HCT116 (cell line): ENCODE measurements at places on chromosomes 7 and 10.

- no peak overlapping the region for H3K4me3 ChIP-seq
- no peaks in the 10 kb centered on the region for H3K4me1 ChIP-seq
- no peak for DNase-seq
- no peaks in the 10 kb centered on the region for H3K27me3 ChIP-seq
- H3K36me3 ChIP-seq = peaks cover 67% of the 10 kb centered on the region
Observed at GRCh38 chr7:98957766-98958165, 79.4 kb downstream of the TRRAP start.

DNA sequence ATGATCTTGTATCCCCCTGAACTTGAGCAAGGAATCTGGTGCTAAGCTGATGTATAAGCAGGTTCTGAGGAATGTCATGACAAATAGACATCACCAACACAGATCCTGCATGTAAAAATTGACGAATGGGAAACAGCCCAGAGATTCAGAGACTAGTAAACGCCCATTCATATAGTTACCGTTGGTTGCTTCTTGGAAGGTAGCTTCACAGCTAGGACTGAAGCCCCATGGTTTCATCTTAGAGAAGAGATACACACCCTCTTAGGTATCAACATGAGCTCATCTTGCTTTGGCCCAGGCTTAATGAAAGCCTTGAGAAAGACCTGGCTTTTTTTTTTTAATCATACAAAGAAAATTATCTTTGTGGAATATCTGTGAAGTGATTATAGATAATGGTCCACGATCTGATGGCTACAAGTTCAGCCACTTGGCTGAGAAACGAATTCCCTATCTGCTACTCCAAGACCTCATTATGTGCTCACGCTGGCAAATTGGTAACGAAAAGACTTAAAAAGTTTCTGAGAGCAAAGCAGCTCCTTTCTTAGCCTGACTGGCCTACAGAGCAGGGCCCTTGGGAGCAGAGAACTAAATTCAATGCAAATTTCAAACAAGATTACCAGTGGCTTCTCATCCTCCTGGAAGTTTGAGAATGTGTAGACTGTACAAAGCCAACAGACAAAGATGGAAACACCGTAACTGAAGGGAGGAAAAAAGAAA is 181.1 kb downstream of the NRP1 start:
- H3K36me3 ChIP-seq = no peaks in the 10 kb centered on the region
- H3K4me3 ChIP-seq = no peak overlapping the region
- H3K4me1 ChIP-seq = peaks cover 7% of the 10 kb centered on the region; the same call in 1 of the 2 replicates
- H3K27ac ChIP-seq = no peak overlapping the region

- no peaks in the 10 kb centered on the region for H3K27me3 ChIP-seq
- no peaks in the 10 kb centered on the region for H3K4me1 ChIP-seq
- no peak for DNase-seq
- H3K27ac ChIP-seq = no peak overlapping the region
- H3K36me3 ChIP-seq = no peaks in the 10 kb centered on the region
- no peak overlapping the region for H3K4me3 ChIP-seq
Observed at GRCh38 chr10:66085906-66086305, 839.9 kb upstream of the LRRTM3 start.

- H3K4me1 ChIP-seq = peaks cover 5% of the 10 kb centered on the region; the same call in 1 of the 2 replicates
- H3K27me3 ChIP-seq = no peaks in the 10 kb centered on the region
Observed at GRCh38 chr7:35593899-35594298, 101.0 kb downstream of the HERPUD2 start.

GRCh38 chr10:28948046-28948445 is 270.7 kb downstream of the BAMBI start:
- no peaks in the 10 kb centered on the region for H3K4me1 ChIP-seq
- no peak for DNase-seq
- H3K27me3 ChIP-seq = no peaks in the 10 kb centered on the region
- no peak overlapping the region for H3K4me3 ChIP-seq
- H3K36me3 ChIP-seq = no peaks in the 10 kb centered on the region

- no peaks in the 10 kb centered on the region for H3K27me3 ChIP-seq
- H3K4me3 ChIP-seq = no peak overlapping the region
- H3K36me3 ChIP-seq = no peaks in the 10 kb centered on the region
- H3K4me1 ChIP-seq = peaks cover 4% of the 10 kb centered on the region; the same call in 1 of the 2 replicates
Observed at GRCh38 chr10:86872757-86873156, 84.7 kb downstream of the MMRN2 start.

DNA sequence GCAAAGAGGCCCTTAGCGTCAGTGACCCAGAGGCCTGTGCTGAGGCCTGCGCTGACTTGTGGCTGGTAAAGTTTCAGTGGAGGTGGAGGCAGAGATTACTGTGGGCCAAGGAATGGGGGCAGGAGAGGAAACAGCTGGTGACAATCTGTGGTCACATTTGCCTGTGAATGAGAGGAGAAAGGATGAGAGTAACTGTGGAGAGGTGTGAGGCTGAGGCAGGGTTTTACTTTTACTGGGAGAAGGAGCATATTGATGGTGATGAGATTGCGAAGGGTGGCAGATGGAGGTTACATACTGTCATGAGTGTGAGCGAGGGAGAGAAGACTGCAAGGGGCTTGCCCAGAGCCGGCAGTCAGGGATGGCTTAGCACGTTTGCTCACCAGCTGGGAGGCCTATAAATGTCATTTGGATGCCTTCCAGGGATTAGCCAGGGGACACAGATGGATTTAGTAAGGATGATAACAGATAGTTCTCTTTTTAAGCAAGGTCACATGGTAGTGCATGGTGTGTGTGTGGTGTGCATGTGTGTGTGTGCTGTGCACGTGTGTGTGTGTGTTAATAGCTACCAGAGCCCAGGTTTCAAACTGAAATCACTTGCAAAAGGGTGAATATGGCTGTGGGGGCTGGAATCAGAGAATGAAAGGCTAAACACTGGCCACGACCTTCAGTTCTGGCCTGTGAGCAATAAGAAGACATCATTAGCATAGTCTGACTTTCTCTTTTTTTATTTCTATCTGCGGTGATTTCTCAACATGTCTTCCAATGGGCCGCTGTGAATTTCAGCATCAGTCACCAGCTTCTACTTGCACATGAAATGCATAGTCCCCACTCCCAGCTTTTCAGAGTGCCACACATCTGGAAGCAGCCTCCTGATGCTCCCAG is 291.5 kb upstream of the ZNF32 start:
- no peak for DNase-seq
- no peaks in the 10 kb centered on the region for H3K27me3 ChIP-seq
- H3K4me1 ChIP-seq = no peaks in the 10 kb centered on the region

DNA sequence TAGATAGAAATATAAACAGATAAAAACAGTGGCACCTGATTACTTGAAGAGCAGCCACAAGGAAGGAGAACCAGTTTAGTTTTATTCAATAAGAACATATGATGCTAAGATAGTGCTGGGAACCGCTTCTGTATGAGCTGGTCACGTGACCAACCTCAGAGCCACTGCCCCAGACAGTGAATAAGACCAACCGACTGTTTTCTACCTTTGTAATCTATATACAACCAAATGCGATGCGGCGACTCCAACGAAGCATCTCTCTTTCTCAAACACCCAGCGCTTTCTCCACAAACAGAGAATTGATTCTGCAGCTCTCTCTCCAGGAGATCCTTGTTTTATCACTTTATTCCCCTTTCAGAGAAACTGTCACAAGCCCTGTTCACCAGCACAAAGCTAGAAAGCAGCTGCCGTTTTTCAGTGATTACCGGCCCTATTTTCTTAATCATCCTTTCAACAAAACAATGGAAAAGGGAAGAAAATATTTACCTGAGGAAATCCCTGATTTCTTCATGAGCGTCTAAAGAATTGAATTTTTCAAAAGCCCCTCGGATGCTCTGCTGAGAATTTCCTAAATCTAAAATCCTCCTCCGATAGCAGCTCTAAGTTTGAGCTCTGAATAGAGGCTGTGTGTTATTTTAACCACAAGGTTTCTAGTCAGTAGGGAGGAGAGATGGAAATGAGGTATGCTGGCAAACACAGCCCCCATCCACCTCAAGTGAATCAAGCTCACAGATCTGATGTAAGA is 55.7 kb upstream of the JCAD start:
- H3K4me1 ChIP-seq = no peaks in the 10 kb centered on the region
- H3K36me3 ChIP-seq = no peaks in the 10 kb centered on the region

GRCh38 chr7:128178611-128179010 is 62.5 kb upstream of the LEP start:
- no peaks in the 10 kb centered on the region for H3K4me1 ChIP-seq
- H3K4me3 ChIP-seq = no peak overlapping the region
- H3K36me3 ChIP-seq = no peaks in the 10 kb centered on the region
- DNase-seq = no peak
- no peak overlapping the region for H3K27ac ChIP-seq

DNA sequence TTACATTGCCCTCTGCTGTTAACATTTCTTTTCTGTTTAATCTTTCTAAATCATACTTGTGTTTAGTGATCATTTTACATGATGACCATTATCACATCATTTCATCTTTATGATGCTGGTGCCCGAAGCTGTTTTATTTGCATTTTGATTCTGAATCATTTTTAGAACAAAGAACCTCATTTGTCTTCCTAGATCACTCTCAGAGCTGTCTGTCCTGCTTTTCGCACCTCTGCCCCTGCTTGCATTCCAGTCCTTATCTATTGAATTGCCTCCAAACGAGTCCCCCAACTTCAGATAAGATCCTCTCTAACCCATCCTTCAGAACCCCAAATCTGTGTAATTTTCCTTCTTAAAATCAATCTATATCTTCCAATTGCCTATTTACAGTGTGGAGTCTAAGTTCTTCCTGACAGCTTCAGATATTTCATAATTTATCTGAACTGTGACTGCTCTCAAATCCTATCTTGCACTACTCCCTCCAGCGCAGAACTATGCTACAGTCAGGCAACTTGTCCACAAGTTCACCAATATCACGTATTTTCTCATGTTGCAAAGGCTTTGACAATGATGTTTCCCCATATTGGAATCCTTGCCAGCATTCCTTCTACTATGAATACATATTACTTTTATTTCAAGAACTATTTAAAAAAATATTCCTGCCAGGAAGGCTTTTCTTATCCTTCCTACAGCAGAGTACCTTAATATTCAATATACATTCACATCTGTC is 346.5 kb upstream of the CACNA2D1 start:
- no peaks in the 10 kb centered on the region for H3K4me1 ChIP-seq
- no peaks in the 10 kb centered on the region for H3K27me3 ChIP-seq
- H3K27ac ChIP-seq = no peak overlapping the region
- no peaks in the 10 kb centered on the region for H3K36me3 ChIP-seq
- DNase-seq = no peak

- no peak overlapping the region for H3K27ac ChIP-seq
- H3K4me1 ChIP-seq = no peaks in the 10 kb centered on the region
- no peak overlapping the region for H3K4me3 ChIP-seq
- no peaks in the 10 kb centered on the region for H3K36me3 ChIP-seq
Observed at GRCh38 chr10:49441488-49442476, 45.9 kb upstream of the DRGX start.

DNA sequence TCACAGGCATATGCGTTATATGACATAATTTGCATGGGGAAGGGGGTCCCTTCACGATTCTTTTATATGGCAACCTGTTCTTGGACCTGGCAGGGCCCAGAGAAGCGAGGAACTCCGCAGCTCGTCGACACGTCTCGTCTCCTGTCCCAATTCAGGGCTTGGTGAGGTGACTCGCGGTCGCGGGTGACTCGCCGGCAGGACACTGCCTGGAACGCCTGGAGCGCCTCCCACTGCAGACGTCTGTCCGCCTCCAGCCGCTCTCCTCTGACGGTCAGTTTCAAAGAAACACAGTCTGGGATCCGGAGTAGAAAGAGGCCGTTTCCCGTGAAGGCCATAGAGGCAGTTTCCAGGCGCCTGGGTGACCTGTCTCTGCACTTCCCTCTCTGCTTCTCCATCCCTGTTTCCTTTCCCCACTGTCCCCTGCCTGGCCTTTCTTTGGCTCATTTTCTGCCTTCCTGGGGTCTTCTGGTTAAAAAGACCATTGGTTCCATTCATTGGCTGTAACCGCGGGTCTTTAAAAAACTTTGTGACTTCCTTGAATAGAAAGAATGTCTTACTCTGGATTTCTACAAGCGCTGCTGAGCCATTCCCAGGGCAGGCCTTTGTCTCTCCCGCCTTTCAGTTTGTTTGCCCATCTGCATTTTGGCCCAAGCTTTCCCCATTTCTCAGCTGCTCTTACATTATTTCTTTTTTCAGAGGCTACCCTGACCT is 1.2 kb downstream of the UPP1 start:
- no peaks in the 10 kb centered on the region; the same call in 1 of the 2 replicates for H3K36me3 ChIP-seq
- H3K4me3 ChIP-seq = peak overlapping the region; percentile 77
- H3K27ac ChIP-seq = peak overlapping the region; percentile 94; the same call in 1 of the 2 replicates
- H3K4me1 ChIP-seq = peaks cover 82% of the 10 kb centered on the region

DNA sequence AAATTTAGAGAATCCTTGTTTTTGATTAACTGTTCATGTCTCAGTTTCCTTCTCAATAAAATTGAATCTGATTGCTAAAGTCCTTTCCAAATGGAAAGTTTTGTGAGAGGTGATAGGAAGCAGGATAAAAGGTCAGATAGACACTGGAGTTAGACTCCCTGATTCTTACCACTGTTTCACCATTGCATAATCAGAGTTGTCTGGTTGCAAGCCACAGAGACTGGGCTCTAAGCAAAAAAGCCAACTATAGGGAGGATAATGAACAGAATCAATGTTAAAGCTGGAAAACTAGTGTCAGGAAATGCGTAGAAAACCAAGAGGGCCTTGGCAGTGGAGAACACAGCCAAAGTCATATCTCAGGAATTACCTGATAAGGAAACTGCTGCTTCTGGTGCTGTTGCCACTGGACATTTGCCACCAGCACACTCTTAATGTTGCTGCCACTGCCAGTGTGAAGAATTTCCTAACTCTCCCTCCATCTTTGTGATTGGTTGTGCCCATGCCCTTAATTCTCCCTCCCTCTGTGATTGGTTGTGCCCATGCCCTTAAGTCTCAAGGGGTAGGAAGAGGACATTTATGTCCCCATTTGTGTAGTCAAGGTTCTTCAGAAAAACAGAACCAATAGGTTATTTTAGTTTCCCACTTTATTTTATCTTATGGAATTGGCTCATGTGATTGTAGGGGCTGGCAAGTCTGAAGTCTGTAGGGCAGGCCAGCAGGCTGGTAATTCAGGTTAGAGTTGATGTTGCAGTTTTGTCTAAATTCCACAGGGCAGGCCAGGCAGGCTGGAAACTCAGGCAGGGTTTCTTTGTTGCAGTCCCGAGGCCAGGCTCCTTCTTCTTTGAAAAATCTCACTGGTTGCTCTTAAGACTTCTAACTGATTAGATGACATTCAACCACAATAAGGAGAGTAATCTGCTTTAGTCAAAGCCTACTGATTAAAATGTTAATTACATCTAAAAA is 639.0 kb downstream of the REEP3 start:
- H3K4me3 ChIP-seq = no peak overlapping the region
- H3K4me1 ChIP-seq = no peaks in the 10 kb centered on the region
- H3K27ac ChIP-seq = no peak overlapping the region
- no peak for DNase-seq

GRCh38 chr7:113873554-113874151 is 45.2 kb downstream of the PPP1R3A start:
- H3K27ac ChIP-seq = no peak overlapping the region
- H3K36me3 ChIP-seq = no peaks in the 10 kb centered on the region
- no peak for DNase-seq
- H3K27me3 ChIP-seq = no peaks in the 10 kb centered on the region
- H3K4me3 ChIP-seq = no peak overlapping the region
- H3K4me1 ChIP-seq = no peaks in the 10 kb centered on the region

DNA sequence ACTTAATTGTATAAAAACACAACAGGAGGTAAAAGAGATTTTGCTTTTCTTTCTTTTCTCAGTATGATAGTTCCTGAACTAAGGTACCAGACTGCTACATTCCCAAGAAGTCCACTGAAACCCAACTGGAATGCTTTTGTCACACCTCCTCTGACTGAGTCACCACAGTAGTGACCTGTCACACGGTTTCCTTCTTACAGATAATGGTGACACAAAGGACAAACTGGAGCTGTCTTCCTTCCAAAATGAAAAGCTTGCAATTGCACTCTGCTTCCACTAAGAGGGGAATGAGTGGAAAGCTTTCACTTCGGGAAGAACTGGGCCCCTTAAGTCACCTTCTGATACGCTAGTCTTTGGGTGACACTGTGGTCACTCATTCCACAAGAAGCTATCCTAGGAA is 122.2 kb downstream of the KMT2E start:
- H3K4me3 ChIP-seq = no peak overlapping the region
- no peaks in the 10 kb centered on the region for H3K36me3 ChIP-seq
- peak; percentile 8 for DNase-seq
- no peaks in the 10 kb centered on the region for H3K27me3 ChIP-seq
